ENCODE measurements at places on chromosomes 11 and 22.

- DNase-seq, result no peak
Measured at GRCh38 chr22:46033256-46034200, 56.6 kb upstream of the WNT7B start.

DNA sequence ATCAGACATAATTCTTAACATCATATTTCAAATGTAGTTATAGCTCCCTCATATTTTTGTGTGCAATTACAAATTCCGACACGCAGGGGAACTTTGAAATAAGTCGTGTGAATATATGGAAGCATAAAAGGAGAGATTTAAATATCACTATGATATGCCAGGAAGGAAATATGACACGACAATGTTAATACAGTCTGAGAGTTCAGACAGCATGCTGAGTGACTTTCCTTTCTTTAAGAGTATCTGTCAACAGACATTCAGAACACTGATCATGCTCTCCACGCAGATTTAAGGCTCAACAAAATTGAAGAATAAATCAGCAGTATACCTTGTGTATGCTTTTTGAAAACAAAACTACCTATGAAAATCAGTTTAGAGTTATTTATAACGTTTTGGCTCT, 232.6 kb upstream of the CARD18 start:
- DNase-seq, result no peak

DNA sequence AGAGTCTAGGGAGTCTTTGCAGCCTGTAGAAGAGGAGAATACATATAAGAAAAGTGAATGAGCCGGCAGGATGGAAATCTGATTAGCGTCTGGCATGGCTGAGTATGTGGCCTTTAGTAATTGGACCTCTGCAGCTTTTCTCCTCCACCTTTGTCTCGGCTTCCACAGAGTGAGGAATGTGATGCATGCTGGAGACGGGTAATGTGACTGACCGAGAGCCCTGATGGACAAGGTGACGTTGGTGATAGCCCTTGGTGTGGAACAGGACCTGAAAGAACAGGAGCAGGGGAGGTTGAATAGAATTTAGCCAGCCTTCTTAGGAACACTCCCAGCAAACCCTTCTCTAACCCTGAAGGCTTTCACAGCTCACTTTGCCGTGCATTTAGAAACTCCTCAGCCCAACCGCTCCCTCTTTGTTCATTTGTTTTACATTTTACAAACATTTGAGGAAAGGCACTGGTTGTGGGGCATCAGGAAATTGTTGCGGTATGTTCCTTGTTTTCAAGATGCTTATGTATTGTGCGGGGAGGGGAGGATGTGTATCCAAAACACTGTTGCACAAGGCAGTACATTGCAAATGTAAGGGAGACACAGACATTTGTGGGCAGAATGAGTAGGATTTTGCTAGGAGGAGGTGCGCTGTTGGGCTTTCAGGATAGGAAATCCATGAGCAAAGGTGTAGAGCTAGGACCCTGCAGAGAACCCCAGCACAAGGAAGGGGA, 6.9 kb downstream of the GTPBP1 start:
- DNase-seq, result no peak

GRCh38 chr11:61764606-61765260, 12.3 kb downstream of the MYRF start:
- no peak for DNase-seq

DNA sequence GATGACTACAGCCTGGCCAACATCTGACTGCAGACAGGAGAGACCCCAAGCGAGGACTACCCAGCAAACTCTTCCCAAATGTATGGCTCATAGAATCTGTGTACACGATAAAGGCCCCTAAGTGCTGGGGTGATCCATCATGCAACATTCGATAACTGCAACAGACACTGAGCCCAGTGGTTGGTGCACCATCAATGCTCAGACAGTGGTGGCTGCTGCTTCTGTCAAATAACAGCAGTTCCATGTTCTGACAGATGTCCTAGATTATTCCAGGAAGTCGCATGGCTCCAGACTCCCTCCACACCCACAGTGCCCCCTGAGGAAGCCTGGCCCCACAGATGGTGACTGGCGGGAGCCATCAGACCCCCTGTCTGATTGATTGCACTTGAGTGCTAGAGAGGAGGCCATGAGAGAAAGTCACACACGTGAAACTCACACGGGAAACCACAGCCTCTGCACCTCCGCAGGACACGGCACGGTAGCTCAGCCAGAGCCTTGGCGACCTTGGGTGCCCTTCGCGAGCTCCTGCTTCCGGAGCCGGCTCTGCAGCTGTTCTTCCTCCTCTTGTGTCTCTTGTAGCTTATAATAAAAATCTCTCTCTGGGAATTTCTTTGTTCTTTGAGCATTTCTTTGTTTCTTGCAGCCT, 1155.9 kb downstream of the TBC1D22A start:
- DNase-seq, result no peak

GRCh38 chr22:39925909-39926679, 25.2 kb downstream of the GRAP2 start:
- DNase-seq, result no peak

DNA sequence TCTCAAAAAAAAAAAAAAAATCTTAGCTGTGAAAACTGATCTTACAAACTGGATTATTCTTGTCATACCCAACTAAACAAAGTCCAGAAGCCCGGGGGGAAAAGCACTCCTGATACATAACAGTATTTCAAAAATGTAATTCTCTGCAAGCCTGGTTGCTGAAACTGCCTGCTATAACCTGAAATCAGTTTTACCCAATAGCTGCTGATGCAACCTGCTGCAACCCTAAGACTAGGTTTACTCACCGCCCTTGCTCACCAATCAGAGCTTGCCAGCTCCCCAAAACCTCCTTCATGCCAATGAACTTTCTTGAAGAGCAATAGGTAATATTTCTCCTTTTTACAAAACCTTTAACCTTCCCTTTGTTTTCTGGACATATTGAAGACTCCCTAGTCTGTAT, 12.4 kb downstream of the FGF19 start:
- DNase-seq, result no peak

GRCh38 chr22:47854251-47854650, 1091.8 kb downstream of the TBC1D22A start:
- no peak for DNase-seq

DNA sequence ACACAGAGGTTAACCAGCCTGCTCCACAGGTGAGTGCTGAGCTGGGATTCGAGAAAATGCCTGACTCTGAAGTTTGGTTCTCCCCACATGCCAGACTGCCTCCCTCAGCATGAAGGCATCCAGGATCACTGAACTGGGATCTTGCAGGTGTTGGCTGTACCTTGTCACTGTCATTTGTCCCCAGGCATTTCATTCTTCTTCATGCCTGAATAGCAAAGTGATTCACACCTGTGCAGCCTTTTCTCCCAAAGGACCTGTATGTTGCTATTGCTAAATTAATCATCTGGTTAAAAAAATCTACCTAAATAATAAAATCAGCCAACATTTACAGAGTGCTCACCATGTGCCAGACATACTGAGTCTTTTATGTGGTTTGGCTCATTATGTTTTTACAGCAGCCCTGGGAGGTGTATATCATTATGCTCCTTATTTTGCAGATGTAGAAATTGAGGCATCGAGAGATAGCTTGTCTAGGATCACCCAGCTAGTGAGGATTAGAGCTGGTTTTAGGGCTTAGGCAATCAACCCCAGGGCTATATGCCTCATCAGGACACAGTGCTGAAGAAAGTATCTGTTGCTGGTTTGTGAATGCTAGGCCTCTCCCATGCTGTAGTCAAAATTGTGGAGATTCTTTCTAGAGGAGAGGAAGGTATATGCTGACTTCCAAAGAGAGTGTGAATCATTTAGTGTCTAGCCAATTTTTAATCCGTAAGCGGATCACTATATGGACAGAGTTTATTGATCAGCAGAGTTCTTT, 204.4 kb downstream of the HIPK3 start:
- no peak for DNase-seq

- DNase-seq, result no peak
Measured at GRCh38 chr22:20957102-20957682, 9.9 kb upstream of the AIFM3 start.

GRCh38 chr11:125105926-125106325, 5.5 kb downstream of the TMEM218 start:
- no peak for DNase-seq

All from stromal cell of bone marrow (primary cell).